ENCODE measurements at places on chromosomes 7 and 10.

DNA sequence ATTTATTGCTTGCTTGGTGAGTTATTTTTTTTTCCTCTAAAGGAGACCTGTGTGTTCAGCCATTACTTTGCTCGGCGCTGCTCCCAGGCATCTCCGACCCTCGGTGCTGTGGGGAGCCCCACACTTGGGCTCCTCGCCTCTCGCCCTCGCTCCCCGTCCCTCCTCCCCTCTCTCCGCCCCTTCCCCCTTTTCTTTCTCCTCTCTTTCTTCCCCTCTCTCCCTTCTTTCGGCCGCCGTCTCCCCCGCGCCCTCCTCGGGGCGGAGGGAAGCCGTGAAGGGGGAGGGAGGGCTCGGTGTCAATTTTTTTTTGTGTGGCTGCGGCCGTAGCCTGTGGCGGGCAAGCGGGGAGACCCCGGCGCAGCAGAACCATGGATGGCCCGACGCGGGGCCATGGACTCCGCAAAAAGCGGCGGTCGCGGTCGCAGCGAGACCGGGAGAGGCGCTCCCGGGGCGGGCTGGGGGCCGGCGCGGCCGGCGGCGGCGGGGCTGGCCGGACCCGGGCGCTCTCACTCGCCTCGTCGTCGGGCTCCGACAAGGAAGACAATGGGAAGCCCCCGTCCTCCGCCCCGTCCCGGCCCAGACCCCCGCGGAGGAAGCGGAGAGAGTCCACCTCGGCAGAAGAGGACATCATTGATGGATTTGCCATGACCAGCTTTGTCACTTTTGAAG is 1.1 kb downstream of the AUTS2 start:
- peak overlapping the region; percentile 85 for H3K4me3 ChIP-seq
- H3K36me3 ChIP-seq: no peaks in the 10 kb centered on the region
- DNase-seq: no peak
- peaks cover 13% of the 10 kb centered on the region for H3K4me1 ChIP-seq

- H3K27me3 ChIP-seq: no peaks in the 10 kb centered on the region
- H3K4me1 ChIP-seq: peaks cover 72% of the 10 kb centered on the region
- H3K4me3 ChIP-seq: peak overlapping the region; percentile 45
- DNase-seq: peak; percentile 91
- peaks cover 20% of the 10 kb centered on the region for H3K36me3 ChIP-seq
- peak overlapping the region; percentile 91 for H3K27ac ChIP-seq
Measured at GRCh38 chr10:44981172-44982113, 2.8 kb upstream of the DEPP1 start.

- no peaks in the 10 kb centered on the region for H3K36me3 ChIP-seq
- no peak overlapping the region for H3K27ac ChIP-seq
- H3K27me3 ChIP-seq: no peaks in the 10 kb centered on the region
- no peak for DNase-seq
- no peak overlapping the region for H3K4me3 ChIP-seq
Measured at GRCh38 chr7:108330227-108330626, 126.0 kb downstream of the NRCAM start.

DNA sequence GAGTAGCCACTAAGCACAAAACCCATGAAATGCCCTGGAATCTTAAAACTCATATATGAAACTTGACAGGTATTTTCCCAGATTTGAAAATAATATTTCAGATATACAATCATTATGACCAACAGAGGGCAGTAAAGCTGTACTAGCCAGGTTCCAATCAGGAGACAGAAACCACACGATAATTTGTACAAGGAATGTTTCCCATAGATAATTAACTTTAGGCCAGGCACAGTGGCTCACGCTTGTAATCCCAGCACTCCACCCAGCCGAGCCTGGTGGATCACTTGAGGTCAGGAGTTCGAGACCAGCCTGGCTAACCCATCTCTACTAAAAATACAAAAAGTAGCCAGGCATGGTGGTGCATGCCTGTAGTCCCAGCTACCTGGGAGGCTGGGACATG is 31.0 kb upstream of the NUB1 start:
- DNase-seq: no peak
- peaks cover 12% of the 10 kb centered on the region for H3K4me1 ChIP-seq
- no peaks in the 10 kb centered on the region for H3K36me3 ChIP-seq
- no peak overlapping the region for H3K27ac ChIP-seq
- no peak overlapping the region for H3K4me3 ChIP-seq

GRCh38 chr10:72407471-72407870 is 52.8 kb upstream of the DNAJB12 start:
- no peaks in the 10 kb centered on the region for H3K4me1 ChIP-seq
- peaks cover 6% of the 10 kb centered on the region for H3K36me3 ChIP-seq
- H3K27me3 ChIP-seq: no peaks in the 10 kb centered on the region
- H3K4me3 ChIP-seq: no peak overlapping the region
- no peak for DNase-seq
- H3K27ac ChIP-seq: no peak overlapping the region

- no peak overlapping the region for H3K27ac ChIP-seq
- H3K27me3 ChIP-seq: no peaks in the 10 kb centered on the region
- H3K36me3 ChIP-seq: no peaks in the 10 kb centered on the region
- H3K4me3 ChIP-seq: no peak overlapping the region
Measured at GRCh38 chr7:131365838-131366237, 38.2 kb downstream of the MKLN1 start.

- H3K27ac ChIP-seq: no peak overlapping the region
- no peak for DNase-seq
- no peaks in the 10 kb centered on the region for H3K27me3 ChIP-seq
- H3K4me1 ChIP-seq: peaks cover 7% of the 10 kb centered on the region
Measured at GRCh38 chr10:11142777-11143176, 125.1 kb downstream of the CELF2 start.

- DNase-seq: no peak
- no peaks in the 10 kb centered on the region for H3K36me3 ChIP-seq
- H3K27ac ChIP-seq: no peak overlapping the region
- H3K27me3 ChIP-seq: no peaks in the 10 kb centered on the region
Measured at GRCh38 chr10:88592381-88592780, 5.8 kb downstream of the LIPJ start.

DNA sequence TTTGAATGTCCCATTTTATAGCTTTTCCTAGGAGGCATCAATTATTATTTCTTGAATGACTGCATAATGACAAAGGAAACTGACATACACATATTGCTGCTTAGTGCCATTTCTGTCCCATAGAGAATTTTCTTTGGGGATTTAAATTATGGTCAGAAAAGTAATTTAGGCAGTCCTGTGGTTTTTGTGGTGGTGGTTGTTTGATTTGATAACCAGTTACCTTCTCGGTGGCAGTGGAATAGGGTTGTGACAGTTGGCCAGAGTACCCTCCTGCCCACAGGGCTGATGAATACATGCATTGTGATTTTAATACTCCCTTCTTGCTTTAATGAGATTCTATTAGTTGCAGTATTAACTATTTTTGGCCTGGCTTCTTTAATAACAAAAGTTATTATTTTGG is 6.6 kb upstream of the SGCE start:
- H3K27ac ChIP-seq: no peak overlapping the region
- H3K4me1 ChIP-seq: no peaks in the 10 kb centered on the region
- no peaks in the 10 kb centered on the region for H3K36me3 ChIP-seq
- H3K27me3 ChIP-seq: no peaks in the 10 kb centered on the region

DNA sequence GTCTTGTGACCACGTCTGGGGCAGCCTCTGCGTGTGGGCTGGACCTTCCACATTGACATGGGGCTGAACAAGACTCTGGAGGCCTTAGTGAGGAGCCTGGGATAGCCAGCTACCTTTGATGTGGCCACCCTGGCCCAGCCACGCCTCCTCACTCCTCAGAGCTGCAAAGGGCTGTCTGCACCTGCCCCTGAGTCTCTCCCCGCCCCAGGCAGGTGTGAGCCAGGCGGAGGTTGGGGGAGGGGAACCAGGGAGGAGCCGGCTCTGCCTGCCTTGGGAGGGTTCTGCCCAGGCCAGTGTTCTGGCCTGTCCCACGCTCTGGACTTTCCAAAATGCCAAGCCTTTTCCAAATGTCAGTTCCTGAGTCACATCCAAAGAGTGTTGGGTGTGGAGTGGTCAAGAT is 72.2 kb downstream of the GTF2IRD1 start:
- no peak overlapping the region for H3K4me3 ChIP-seq
- H3K27ac ChIP-seq: no peak overlapping the region
- no peaks in the 10 kb centered on the region for H3K4me1 ChIP-seq
- H3K36me3 ChIP-seq: peaks cover 10% of the 10 kb centered on the region

DNA sequence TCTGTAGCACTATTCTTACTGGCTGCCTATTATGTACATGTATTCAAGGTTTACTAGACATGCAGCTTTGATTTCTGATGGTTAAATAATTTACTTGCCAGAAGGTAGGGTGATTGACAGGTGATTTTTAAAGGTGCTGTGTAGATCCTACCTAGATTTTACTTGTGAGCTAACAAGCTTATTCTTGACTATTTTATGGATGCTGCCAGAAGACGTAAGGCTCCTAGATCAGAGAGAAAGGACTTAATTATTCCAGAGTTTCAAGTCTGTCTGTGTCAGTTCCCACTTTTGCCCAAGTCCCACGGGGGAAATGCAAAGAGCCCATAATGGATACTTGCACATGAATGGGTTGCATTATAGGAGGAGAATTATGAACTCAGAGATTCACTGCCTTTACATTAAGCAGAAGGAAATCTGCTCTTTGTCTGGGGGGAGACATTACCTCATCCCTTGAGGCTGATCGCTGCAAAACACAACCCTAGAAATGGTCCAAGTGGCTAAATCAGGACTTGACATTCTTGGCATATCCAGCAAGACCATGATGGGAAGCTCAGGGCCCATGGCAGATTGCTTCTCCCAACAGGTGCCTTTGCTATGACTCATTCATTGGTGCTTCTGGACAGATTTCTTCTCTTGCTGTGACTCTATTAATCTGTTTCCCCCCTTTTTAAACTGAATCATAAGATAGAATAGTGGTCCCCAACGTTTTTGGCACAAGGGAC is 32.1 kb downstream of the GPR158 start:
- no peaks in the 10 kb centered on the region for H3K4me1 ChIP-seq
- no peak overlapping the region for H3K27ac ChIP-seq
- no peak for DNase-seq
- H3K36me3 ChIP-seq: no peaks in the 10 kb centered on the region
- H3K4me3 ChIP-seq: no peak overlapping the region
- H3K27me3 ChIP-seq: no peaks in the 10 kb centered on the region

- peaks cover 9% of the 10 kb centered on the region for H3K4me1 ChIP-seq
- H3K4me3 ChIP-seq: no peak overlapping the region
- peaks cover 19% of the 10 kb centered on the region for H3K36me3 ChIP-seq
- H3K27me3 ChIP-seq: no peaks in the 10 kb centered on the region
Measured at GRCh38 chr10:125029584-125030242, 87.8 kb downstream of the ZRANB1 start.

- DNase-seq: no peak
- H3K27ac ChIP-seq: peak overlapping the region; percentile 53
- H3K4me1 ChIP-seq: peaks cover 6% of the 10 kb centered on the region
- H3K36me3 ChIP-seq: no peaks in the 10 kb centered on the region
- H3K27me3 ChIP-seq: no peaks in the 10 kb centered on the region
- no peak overlapping the region for H3K4me3 ChIP-seq
Measured at GRCh38 chr10:30788307-30788706, 158.8 kb upstream of the LYZL2 start.

GRCh38 chr10:19947656-19948055 is 131.4 kb downstream of the PLXDC2 start:
- H3K4me1 ChIP-seq: peaks cover 26% of the 10 kb centered on the region
- H3K36me3 ChIP-seq: no peaks in the 10 kb centered on the region
- H3K4me3 ChIP-seq: no peak overlapping the region
- no peaks in the 10 kb centered on the region for H3K27me3 ChIP-seq
- no peak for DNase-seq

DNA sequence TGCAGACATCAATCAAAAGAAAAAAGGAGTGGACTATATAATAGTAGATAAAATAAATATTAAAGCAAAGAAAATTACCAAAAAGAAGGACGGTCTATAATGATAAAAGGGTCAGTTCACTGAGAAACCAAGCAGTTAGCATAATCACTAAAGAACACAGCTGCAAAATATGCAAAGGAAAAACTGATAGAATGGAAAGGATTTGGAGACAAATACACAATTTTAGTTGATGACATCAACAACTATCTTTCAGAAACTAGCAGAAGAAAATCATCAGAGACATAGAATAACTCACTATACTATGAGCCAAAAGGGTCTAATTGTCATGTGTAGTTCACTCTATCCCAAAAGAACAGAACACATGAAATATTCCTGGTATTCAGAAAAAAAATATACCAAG is 316.4 kb upstream of the IGFBP3 start:
- no peaks in the 10 kb centered on the region for H3K27me3 ChIP-seq
- no peak overlapping the region for H3K4me3 ChIP-seq
- H3K36me3 ChIP-seq: no peaks in the 10 kb centered on the region
- no peak overlapping the region for H3K27ac ChIP-seq
- DNase-seq: no peak

DNA sequence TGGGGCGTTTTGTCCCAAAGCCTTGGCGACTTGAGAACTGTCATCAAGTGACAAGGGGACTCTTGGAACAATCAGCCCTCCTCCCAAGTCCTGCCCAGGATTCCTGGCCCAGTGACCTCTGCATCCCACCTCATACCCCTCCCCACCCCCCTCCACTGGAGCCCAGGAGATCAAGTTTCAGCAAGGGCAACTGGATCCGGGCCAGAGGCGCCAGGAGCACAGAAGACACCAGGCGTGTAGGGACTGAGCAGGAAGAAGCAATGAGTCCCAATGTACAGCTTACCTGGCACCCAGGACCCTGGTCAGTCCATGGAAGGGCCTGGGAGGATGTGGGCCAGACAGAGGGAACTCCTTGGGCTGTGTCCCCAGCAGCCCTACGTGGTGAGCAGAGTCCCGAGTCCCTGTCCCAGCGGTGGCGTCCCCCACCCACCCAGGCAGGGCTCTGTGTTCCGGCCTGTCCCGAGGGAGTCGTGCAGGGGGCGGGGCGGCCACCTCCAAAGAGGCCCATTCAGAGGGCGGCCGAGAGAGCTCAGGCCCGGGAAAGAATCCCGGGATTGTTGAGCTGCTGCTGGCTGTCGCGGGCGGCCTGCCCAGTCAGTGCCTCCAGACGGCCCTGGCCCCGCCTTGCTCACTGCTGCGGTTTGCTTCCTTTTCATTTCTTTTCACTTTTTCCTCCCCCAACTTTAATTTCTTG is 254.1 kb downstream of the TNS3 start:
- peak overlapping the region; percentile 37 for H3K4me3 ChIP-seq
- no peaks in the 10 kb centered on the region for H3K36me3 ChIP-seq
- DNase-seq: peak; percentile 65
- H3K27ac ChIP-seq: peak overlapping the region; percentile 86
- no peaks in the 10 kb centered on the region for H3K27me3 ChIP-seq

GRCh38 chr10:113978802-113979201 is 64.9 kb upstream of the ADRB1 start:
- DNase-seq: no peak
- no peak overlapping the region for H3K4me3 ChIP-seq
- H3K36me3 ChIP-seq: no peaks in the 10 kb centered on the region
- no peaks in the 10 kb centered on the region for H3K4me1 ChIP-seq
- no peaks in the 10 kb centered on the region for H3K27me3 ChIP-seq
- H3K27ac ChIP-seq: no peak overlapping the region

GRCh38 chr10:120588311-120588710 is 131.3 kb downstream of the PLPP4 start:
- no peaks in the 10 kb centered on the region for H3K4me1 ChIP-seq
- no peaks in the 10 kb centered on the region for H3K36me3 ChIP-seq
- H3K27me3 ChIP-seq: no peaks in the 10 kb centered on the region

GRCh38 chr7:132410861-132411541 is 165.3 kb downstream of the PLXNA4 start:
- no peak overlapping the region for H3K27ac ChIP-seq
- no peaks in the 10 kb centered on the region for H3K36me3 ChIP-seq
- peaks cover 27% of the 10 kb centered on the region for H3K4me1 ChIP-seq
- DNase-seq: no peak
- H3K27me3 ChIP-seq: no peaks in the 10 kb centered on the region

- no peak for DNase-seq
- no peaks in the 10 kb centered on the region for H3K4me1 ChIP-seq
- no peaks in the 10 kb centered on the region for H3K27me3 ChIP-seq
- no peak overlapping the region for H3K4me3 ChIP-seq
- H3K27ac ChIP-seq: no peak overlapping the region
Measured at GRCh38 chr7:69019437-69019836, 578.8 kb upstream of the AUTS2 start.

Data from ascending aorta (tissue), 2 donors.